ENCODE measurements at places on chromosomes 5 and 9. TPM values are rescaled to one million over a fixed set of nuclear protein-coding genes. Genes with fewer than 3 reads are reported as not detected.

- no peak for DNase-seq
These were observed 73.1 kb downstream of the MAST4 start for GRCh38 chr5:66669086-66669861.

GRCh38 chr5:154058055-154059038 is 19.6 kb downstream of the MFAP3 start:
- DNase-seq: no peak

GRCh38 chr5:93596676-93597490 is 13.9 kb downstream of the NR2F1 start:
- DNase-seq: peak; percentile 67

DNA sequence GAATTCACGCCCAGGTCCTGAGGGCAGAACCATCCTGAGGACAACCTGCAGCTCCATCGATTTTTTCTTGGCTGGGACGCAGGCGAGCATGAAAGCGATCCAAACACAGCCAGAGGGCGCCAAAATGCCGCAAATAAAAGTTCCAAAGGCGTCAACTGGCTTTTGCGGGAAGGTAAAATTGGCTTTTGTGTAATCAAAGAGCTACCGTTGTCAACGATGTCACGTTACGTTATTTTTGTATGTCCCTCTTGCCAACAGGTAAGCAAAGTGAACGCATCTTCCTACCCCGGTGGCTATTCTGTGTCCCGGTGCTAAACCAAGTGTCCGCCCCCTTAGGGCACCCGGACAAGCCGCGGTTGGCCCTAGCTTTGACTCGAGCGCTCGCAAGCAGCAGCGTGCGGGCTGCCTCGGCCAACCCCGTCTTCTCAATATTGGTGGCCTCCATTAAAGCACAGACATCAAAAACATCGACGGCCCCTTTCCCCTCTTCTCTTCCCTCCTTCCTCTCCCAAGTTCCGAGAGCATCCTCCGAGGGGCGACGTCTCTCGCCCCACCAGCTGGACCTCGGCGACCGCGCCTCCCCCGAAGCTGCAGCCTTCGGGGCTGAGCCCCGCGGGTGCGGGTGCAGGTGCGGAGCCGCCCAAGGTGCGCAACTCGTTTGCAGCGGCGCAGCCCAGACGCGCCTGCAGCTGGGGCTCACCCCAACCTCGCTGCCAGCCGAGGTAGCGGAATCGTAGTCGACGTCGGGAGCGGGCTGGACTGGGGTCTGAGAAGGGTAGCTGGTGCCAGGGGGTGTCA is 1.1 kb upstream of the BASP1 start:
- peak; percentile 78 for DNase-seq

GRCh38 chr5:176716320-176716719 is 69.0 kb downstream of the TSPAN17 start:
- DNase-seq: peak; percentile 4

DNA sequence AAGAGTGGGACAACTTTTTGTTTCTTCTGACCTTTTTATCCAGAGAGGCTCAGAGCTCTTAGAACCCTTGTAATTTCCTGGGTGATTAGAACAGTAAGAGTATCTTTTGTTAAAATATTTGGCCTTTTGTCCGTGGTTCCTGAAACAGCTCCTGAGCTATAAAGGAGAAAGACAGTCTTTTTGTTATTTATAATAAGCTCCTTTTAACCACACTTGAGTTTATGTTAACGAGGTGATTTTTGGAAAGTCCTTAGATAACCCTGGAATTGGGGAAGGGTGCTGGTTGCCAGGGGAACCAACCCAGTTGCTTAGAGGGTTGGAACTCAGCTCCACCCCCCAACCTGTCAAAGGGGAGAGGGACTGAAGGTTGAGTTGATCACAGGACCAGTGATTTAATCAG is 4.8 kb downstream of the ZNF483 start:
- no peak for DNase-seq

GRCh38 chr5:7494481-7495130 is 98.7 kb downstream of the ADCY2 start:
- DNase-seq: no peak

- no peak for DNase-seq
These were observed 180.2 kb upstream of the GAS1 start for GRCh38 chr9:87127543-87127942.

Gene CBY3
- not detected for total RNA-seq

Gene BNC2
- total RNA-seq: 4.3 TPM
